Stimulated activated CD4-positive, alpha-beta T cell treated with anti-CD3 and anti-CD28 coated beads, Interleukin-4, amount 100 ng/mL, for 24 hours (primary cell): ENCODE measurements at places on chromosomes 11 and 22.
A peak's percentile ranks its signal among the peaks of the same experiment; 100 is the strongest.

DNA sequence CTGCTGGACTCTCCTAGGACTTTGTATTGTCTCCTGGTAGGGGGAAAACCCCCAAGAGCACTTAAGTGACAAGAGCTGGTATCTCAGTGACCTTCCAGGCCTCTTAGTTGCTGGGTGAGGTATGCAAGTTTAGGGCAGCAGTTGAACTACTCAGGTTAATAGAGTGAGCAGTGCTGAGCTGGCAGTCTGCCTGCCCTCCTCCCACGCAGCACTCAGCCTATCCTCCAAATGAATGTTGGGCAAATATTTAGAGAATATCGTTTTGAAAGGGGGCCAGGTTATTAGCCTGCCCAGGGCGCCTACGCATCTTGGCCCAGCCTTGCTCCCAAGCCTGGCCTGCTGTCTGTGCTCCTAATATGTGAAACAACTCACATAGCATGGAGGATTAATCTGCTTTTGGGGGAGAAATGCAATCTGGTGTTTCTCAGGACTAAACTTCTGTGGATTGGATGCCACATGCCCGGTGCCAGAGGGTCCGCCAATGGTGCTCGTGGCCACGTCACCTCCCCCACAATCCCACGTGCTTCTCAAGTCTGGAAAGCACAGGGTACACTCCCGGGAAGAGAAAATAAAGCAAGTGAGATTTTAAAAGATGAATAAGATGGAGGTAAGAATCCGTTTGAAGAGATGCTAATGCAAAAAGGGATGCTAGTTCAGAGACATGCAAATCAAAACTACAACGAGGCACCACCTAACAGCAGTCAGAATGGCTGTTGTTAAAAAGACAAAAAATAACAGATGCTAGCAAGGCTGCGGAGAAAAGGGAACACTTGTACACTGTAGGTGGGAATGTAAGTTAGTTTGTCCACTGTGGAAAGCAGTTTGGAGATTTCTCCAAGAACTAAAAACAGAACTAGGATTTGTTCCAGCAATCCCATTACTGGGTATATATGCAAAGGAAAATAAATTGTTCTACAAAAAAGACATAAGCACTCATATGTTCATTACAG, 67.7 kb downstream of the SPON1 start:
- DNase-seq: no peak

DNA sequence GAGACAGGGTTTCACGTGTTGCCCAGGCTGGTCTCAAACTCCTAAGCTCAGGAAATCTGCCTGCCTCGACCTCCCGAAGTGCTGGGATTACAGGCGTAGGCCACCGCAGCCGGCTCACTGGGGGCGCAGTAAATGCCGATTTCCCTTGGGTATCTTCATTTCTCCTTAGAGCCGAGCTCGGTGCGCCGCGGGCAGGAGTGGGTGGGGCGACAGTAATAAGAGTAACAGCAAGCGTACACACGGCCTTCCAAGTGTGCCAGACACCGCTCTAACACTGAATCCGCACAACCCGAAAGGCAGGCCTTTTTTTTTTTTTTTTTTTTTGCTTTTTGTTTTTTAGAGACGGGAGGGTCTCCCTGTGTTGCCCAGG, 500 bp upstream of the ADSL start:
- peak; percentile 72 for DNase-seq

GRCh38 chr22:32904044-32904443, 102.5 kb downstream of the TIMP3 start:
- no peak for DNase-seq

DNA sequence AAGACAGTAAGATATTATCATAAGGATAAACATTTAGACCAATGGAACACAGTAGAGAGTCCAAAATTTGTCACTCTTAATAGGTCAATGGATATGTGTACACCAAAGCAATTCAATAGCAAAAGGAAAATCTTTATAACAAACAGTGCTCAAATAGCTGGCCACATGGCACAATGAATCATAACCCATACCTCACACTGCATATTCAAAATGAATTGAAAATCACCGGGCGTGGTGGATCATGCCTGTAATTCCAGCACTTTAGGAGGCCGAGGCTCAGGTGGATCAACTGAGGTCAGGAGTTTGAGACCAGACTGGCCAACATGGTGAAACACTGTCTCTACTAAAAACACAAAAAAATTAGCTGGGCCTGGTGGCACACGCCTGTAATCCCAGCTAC, 8.4 kb downstream of the SNX32 start:
- DNase-seq: no peak

GRCh38 chr22:22553735-22554586, 5.1 kb downstream of the PRAME start:
- no peak for DNase-seq

DNA sequence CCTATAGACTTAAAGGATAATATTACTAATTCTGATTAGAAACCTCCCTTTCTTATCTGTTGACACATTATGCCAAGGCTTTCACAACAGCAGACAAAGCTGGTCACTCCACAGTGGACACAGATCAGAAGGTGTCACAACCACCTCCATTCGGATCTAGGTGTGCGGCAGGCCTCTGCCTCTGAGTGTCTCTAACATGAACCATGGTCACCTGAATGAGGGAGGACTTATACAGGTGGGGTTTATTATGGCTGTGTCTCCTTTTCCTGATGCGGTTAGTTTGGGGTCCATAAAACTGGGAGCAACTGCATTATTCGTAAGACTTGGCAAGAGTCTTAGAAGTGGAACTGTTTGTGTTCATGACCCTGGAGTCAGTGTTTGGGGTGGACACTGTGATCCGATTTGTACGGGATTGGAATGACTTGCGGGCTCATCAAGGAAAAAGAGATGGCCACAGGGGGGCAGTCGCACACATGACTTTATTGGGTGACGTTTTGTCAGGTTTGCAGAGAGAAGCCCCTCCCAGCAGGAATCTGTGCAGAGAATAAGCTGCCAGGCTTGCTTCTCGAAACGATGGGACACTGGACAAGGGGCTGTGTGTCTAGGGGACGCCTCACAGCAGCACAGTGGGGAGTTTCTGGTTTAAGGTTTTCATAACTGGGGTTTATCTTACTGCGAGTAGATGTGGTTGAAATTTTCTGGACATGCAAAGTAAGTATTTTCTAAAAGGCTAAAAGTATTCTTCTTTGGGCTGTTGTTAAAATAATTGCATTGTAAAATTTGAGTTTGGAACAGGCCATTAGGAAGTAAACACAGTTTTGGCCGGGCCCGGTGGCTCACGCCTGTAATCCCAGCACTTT, 90.6 kb downstream of the GAB4 start:
- peak; percentile 61 for DNase-seq

DNA sequence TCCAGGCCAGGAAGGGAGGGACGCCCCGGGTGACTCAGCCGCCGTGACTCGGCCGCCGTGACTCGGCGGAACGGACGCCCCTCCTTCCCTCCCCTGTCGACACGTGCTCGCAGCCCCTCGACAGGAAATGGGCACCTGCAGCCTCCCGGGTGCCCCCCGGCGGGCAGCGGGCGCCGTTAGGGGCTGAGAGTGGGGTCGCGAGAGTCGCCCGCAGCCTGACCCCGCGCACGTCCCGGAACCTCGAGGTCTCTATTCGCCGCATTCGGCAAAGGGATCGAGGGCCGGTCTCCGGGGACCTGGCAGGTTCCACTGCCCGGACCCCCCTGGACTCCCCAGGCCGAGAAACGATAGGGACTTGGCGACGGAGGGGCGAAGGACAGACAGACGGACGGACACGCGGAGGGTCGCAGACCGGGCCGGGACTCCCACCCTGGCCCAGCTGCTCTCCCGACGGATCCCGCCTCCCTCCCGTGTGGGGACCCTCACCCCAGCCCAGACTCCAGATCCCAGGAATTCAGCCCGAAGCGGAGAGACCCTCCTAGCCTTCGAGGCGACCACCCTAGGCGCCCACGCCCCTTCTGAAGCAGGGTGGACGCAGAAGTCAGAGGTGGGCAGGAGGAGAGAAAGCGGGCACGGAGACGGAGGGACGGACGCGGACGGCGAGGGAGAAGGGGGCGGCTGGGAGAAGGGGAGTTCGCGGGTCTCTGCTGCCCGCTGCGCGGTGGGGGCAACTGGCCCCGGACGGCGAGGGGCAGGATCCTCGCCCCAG, 648 bp downstream of the FOSL1 start:
- DNase-seq: peak; percentile 79

DNA sequence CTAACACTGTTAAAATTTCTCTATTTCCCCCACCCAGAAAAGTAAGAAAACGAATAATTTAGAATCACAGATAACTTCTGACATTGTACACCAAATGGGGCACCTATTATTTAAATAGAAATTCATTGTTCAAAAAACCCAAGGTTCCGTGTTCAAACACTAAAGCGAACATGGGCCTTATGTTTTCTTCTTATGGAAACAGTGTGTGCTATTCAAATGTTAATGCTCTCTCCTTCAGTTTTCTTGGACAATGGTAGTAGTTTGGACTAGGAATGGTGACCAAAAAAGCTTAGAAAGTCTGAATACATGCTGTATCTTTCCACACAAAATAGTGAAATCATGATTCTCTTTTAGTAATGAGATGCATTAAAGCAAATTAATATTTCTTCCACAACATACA, 33.7 kb downstream of the VSIG10L2 start:
- DNase-seq: no peak

DNA sequence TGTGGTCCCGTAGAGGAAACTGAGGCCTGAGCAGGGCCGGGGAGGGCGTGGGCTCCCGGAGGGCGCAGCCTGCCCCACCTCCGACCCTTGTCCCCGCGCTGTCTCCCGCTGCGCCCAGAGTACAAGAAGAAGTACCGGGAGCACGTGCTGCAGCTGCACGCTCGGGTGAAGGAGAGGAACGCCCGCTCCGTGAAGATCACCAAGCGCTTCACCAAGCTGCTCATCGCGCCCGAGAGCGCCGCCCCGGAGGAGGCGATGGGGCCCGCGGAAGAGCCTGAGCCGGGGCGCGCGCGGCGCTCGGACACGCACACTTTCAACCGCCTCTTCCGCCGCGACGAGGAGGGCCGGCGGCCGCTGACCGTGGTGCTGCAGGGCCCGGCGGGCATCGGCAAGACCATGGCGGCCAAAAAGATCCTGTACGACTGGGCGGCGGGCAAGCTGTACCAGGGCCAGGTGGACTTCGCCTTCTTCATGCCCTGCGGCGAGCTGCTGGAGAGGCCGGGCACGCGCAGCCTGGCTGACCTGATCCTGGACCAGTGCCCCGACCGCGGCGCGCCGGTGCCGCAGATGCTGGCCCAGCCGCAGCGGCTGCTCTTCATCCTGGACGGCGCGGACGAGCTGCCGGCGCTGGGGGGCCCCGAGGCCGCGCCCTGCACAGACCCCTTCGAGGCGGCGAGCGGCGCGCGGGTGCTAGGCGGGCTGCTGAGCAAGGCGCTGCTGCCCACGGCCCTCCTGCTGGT, 1.9 kb downstream of the NLRP6 start:
- peak; percentile 44 for DNase-seq

DNA sequence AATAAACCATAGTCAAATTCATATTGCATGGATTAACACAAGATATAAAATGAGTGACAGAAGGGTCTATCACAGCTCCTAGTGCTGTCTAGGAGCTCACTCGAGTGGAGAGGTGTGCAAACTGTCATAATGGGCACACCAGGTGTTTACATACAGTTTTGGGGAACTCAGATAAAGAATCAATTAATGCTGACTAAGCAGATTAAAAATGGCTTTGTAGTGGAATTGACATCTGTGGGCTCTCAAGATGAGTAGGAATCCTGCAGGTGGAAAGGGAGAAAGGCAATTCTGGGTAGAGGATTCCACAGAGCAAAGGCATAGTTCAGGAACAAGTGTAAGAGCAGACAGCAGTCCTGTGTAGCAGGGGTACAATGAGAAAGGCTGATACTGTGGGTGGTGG, 496.2 kb upstream of the CCDC90B start:
- DNase-seq: no peak

GRCh38 chr11:73274722-73275380, 2.7 kb downstream of the P2RY6 start:
- DNase-seq: no peak

DNA sequence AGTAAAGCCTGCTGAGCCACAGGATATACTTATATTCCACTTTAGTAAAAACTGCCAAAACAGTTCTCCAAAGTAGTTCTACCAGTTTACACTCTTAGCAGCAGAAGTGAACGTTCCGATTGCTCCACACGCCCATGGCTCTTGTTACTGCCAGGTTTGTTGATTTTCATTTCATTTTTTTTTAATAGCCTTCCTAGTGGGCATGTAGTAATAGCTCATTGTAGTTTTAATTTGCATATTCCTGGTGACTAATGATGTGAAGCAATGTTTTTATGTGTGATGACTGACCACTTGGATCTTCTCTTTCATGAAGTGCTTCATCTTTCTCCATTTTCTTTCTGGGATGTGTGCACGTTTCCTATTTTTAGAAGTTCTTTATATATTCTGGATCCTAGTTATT, 4.8 kb upstream of the C11orf97 start:
- DNase-seq: no peak

GRCh38 chr11:81449588-81450156, 1284.0 kb downstream of the FAM181B start:
- no peak for DNase-seq
